ENCODE measurements at places on chromosomes 11 and 22.

DNA sequence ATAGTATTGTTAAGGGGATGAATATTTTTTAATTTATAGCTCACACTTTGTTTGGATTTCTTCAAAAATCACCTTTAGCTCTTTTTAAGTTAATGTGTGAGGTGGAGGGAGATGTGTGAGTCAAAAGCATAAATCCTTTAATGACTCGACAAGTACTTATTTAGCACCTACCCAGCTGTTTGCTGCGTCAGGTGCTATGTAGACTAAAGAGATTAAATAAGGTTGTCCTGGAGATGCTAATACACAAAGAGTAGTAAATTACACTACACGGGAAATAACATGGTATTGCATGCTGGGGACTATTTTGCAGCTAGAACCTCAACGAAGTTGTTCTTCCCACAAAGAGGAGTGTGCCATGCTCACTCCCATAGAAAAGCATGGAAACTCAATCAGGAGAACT lies 583.3 kb upstream of the TENM4 start:
- no peak for DNase-seq

DNA sequence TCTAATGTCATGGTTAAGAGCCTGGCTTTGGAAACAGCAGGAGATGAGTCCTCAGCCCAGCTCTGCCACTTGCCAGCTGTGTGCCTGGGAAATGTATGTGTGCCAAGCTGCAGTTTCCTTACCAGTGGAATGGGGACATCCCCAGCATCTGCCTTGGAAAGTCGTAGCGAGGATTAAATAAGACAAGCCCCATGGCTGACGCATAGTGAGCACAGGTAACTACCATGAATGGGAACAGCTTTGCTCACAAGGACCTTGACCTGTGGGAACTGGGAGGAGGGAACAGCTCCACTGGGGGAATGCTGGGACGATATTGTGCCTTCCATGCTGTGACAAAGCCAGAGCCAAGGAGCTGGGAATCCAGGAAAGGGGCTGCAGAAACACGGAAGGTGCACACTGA lies 2.6 kb upstream of the DSCAML1 start:
- DNase-seq, result no peak

DNA sequence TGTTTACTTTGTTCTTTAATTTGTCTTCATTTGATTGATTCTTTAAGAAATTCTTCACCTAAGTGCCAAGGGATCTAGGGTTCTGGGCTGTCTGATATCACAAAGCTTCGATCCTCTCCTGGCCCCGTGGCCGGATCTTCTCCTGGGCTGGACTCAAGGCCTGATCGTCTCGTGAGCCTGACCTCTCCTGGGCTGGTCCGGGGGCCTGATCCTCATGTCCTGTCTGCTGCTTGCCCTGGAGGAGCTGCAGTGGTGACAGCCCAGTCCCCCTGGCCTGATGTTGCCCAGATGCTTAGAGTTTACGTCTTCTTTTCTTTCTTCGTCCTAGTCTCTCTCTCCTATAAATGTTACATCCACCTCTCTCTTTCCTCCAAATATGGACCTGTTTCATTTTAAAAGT lies 3.3 kb downstream of the NADSYN1 start:
- DNase-seq, result no peak

DNA sequence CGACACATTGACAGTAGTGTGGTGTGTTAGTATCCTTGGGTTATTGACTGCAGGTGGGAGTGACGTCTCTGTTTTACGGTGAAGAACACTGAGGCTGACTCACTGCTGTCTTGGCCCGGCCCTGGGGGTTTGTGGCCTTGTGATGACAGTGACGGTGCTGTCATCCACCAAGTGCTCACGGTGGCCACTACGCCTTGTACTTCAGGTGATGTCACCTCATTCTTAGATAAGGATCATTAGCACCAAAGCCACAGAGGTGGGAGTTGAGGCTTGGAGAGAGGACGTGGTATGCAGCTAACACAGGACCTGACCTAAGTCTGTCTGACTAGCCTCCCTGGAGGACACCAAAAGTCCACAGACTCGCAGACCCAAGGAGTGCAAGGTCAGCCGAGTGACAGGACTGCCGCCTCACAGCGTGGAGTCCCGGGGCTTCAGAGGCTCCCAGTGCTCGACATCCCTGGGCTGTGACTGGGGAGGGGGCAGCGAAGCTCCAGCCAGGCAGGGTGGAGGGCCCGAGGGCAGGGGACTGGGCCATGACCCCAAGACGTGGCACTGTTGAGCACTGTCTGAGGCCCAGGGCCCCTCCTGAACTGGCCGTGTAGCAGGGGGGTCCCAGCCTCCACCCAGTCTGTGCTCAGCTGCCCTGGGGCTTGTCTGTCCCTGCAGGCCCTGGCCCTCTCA lies 56.5 kb downstream of the NAT10 start:
- no peak for DNase-seq

GRCh38 chr11:86743223-86744118 lies 56.9 kb upstream of the PRSS23 start:
- DNase-seq, result peak; percentile 94

DNA sequence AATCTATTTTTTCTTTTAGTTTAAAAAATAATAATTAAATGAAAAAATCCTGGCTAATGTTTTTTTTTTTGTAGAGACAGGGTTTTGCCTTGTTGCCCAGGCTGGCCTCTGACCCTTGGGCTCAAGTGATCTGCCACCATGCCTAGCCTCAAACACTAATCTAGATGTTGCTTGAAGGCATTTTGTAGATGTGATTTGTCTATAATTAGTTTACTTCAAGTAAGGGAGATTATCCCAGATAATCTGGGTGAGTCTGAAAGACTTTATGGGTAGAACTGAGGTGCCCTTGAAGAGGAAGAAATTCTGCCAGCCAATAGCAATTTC lies 38.6 kb upstream of the RBFOX2 start:
- DNase-seq, result no peak

DNA sequence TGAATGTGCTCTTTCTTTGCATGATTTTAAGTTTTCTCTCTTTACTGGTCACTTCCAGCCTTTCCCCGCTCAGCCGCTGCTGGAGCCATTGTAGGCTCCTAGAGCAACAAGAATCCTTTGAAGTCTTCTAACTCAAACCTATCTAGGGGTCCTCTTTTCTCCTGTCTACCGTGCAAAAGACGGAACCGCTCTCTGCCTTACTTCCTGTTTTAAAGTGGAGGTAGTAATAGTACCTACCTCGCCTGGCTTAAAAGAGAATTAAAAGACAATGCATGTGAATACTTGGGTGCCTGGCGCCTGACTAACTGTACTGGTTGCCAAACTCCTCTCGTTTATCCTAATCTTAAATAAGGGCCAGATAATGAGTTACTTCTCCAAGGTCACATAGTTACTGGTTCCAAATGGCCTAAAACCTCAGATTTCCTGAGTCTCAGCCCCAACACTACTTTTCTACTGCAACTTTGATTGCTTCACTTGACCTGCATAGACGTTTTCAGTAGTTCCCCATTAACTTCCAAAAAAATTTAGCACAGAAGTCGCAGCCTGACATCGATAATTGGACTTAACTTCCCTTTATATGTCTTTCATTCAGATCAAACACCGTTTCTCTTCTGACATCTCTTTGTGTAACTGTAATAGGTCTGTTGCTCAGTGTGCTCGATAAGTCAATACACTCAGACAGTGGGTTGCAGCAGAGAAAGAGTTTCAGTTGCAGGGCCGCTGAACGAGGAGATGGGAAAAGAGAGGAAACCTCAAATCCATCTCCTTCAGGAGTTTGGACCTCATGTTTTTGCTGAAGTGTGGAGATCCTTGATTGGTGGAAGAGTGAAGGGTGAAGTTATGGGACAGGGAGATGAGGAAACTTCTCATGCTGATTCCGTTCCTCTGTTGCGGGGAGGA lies 891 bp downstream of the SAMM50 start:
- peak; percentile 18 for DNase-seq

GRCh38 chr22:48238966-48239365 lies 1476.5 kb downstream of the TBC1D22A start:
- DNase-seq, result no peak

DNA sequence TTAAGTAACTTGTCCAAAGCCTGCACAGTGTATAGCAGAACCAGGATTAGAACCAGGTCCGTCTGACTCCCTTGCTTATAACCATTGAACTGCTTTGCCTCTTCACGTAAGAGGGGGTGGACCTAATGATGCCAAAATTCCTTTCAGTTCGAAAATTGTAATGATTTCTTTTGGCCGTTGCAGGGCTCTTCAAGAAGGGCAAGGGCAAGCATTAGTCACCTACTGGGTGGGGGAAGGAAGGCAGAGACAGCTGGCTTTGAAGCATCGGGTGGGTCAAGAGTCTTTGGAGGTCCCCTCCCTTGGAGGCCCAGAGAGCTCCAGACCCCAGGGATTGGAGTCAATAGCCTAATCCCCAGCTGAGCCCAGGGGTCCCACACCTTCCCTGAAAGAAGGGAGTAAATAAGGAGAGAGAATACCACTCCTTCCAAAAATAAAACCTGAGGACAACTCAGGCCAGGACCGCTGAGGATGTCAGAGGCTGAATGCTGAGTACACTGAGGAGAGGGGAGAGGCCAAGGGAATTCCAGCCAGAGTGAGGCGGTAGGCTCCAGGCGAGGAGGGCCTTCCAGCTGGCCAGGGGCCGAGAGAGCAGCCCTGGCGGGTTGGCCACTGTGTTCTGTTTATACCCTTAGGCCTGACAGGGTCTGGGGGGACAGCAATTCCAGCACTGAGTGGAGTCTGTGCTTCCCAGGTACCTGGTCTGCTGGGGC lies 14.1 kb downstream of the CREB3L1 start:
- peak; percentile 70 for DNase-seq

DNA sequence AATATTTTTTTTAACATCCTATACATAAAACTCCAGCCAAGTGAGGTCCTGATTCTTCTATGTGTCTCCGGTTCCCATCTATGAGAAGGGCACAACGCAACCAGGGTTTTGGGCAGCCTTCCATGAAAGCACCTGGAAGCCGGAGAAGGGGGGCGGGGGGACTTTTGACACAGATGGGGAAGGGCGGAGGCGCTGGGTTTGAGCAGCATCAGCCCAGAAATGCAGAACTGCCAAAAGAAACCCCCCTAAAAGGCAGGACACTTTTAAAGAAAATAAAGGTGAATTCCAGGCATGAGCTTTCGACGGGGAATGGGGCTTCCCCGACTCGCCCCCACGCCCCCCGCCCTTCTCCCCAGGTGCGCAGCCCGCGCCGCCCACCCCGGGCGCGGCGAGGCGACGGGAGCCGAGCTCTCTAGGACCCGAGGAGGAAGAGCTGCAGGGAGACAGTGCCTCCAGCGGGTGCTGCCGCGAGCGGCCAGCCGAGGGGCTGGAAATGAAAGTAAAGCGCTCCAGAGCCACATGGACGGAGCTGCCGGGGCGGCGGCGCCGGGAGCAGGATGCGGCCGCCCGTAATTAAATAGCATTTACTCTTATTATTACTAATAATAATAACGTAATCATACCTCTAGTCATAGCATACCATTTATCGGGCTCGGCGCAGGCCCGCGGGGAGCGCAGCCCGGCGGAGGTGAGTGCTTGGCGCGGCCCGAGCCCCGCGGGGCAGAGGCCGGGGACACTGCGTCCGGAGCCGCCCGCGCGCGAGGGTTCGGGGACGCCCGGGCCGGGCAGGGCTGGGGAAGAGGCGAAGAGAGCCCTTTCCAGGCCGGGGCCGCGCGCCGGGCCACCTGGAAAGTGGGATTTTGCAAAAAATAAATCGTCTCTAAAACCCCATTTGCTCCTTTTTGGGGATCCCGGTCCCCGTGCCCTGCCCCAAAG lies at the start of gene ZC3H7B:
Gene ZC3H7B (plus strand): TSS at position 441 of the 936 bp plus-strand sequence. CDS start 19,136 bp downstream, outside the sequence.
- peak; percentile 75 for DNase-seq

GRCh38 chr11:119827113-119827512 lies 98.1 kb upstream of the NECTIN1 start:
- DNase-seq, result no peak

GRCh38 chr22:49142296-49142695 lies 685.4 kb downstream of the BRD1 start:
- no peak for DNase-seq

GRCh38 chr11:120227228-120227852 lies 12.6 kb upstream of the POU2F3 start:
- no peak for DNase-seq

DNA sequence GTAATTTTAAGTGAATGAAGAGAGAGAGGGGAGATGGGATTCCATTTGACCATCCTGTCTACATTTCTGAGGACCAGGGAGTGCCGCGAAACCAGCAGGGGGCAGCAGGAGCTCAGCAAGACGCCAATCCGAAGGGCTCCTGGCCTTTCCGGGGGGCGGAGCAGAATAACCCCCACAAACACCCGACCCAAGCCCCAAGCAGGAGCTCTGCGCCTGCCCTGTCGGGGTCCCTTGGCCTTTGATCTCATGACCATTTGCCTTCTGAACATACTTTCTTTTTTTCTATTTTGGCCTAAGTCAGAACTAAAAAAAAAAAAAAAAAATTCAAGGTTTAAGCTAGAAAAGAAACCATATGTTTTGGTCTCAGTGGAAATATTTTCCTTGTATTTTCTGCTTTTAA lies 21.9 kb upstream of the SCN2B start:
- DNase-seq, result peak; percentile 64

- no peak for DNase-seq
Measured at GRCh38 chr11:5726351-5726750, 9.9 kb upstream of the OR56B1 start.

- DNase-seq, result no peak
Measured at GRCh38 chr11:39220501-39221230, 2238.8 kb downstream of the LRRC4C start.
